Hematopoietic multipotent progenitor cell treated with erythropoietin and hydrocortisone succinate and interleukin-3 and kit ligand, for 17 days (in vitro differentiated cells): ENCODE measurements at places on chromosomes 12 and 14.

DNA sequence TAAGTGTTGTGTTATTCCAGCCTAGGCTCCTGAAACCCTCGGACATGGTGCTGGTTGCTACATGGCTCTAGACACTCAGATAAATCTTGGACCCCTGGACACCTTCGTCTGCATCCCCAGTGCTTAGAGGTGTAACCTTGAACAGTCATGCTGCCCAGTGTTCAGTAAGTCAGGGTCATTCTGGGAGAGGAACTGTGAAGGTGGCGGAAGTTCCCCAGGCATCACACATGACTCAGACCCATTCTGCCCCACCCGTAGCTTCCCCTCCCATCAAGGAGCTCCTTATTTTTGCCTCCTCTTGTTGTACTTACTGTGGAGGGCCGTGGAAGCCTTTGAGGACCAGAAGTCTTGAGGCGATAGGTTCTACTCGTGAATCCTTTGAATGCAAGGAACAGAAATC, 18.1 kb upstream of the SSPN start:
- DNase-seq = no peak

GRCh38 chr14:59305231-59305630, 116.8 kb downstream of the DAAM1 start:
- no peak for DNase-seq

- DNase-seq = no peak
These were observed 66.2 kb downstream of the RNF34 start for GRCh38 chr12:121465921-121466793.

GRCh38 chr12:9883175-9883574, 1.9 kb downstream of the KLRF2 start:
- no peak for DNase-seq

- no peak for DNase-seq
These were observed 10.8 kb downstream of the SMIM41 start for GRCh38 chr12:52090291-52090690.

GRCh38 chr14:101726295-101726953, 35.1 kb upstream of the PPP2R5C start:
- no peak for DNase-seq

GRCh38 chr12:3684449-3685051, 68.4 kb downstream of the CRACR2A start:
- DNase-seq = no peak

GRCh38 chr12:99768758-99769157, 121.2 kb downstream of the GARIN6 start:
- no peak for DNase-seq

DNA sequence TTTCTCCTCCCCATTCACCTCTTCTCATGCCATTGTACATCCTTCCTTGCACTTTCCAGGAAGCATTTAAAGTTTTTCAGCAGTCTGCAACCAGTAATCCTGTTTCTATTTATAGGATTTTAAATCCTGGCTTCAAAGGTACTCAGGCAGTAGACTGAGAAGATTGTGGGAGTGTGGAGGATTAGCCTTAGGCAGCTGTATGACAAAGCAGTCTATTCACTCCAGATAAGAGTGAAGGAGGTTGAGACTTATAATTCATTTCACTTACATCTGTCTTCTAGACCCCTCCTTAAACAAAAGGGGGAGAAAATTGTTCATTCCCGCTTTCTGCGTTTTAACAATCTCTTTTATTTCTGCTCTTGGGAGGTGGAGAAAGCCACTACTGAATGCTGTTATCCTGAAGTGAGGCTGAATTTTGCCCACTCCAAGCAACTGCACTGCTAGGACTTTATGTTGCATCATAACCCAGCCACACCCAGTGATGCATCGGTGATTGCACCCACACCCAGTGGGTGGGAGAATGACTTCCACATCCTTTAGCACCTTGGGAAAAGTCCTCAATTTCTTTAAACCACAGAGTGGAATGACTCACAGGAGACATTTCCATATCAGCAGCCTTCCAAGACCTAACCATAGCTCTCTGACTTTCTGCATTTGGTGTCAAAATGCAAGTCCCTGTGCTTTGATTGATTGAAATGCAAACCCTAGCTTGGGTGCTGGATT, 382.5 kb upstream of the ATP2B1 start:
- peak; percentile 10 for DNase-seq

GRCh38 chr12:71981149-71981548, 42.5 kb downstream of the TPH2 start:
- no peak for DNase-seq

DNA sequence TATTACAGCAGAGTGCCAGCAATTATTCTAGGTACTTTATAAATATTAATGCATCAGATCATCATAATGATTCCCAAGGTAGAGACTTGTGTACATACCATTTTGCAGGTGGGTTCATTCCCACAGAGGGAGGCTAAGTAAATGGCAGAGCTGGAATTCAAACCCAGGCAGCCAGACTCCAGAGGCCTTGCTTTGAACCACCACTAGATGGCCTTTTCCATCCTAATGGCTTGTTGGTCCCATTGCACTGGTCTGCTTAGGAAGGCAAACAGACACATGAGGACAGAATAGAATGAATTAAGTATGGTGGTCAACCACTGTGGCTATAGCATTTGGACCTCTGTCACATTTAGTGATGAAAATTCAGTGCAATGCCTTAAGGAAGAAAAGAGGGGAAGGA, 158.7 kb downstream of the METTL25 start:
- no peak for DNase-seq

GRCh38 chr14:60734465-60735242, at the start of gene MNAT1:
MNAT1 (plus strand) TSS chr14:60734761; CDS start chr14:60734863, 102 bp downstream.
- DNase-seq = peak; percentile 37

GRCh38 chr12:123099560-123100192, 51.2 kb downstream of the PITPNM2 start:
- DNase-seq = no peak

DNA sequence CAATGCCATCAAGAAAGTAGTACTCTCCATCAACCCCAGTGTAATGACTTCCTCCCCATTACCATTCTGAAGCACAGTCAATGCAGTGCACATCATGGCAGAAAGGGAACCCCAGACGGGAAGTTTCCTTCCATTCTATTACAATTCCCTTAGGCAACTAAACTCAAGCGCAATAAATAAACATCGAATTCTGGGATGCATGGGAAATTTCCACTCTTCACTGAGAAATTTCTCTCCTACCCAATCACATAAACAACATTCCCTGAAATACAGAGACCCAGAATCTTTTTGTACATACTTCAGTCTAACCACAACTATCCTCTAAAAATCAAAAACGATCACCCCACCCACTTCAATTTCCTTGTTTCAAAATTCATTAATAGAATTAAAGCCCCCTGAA, 20.0 kb downstream of the SARNP start:
- no peak for DNase-seq

DNA sequence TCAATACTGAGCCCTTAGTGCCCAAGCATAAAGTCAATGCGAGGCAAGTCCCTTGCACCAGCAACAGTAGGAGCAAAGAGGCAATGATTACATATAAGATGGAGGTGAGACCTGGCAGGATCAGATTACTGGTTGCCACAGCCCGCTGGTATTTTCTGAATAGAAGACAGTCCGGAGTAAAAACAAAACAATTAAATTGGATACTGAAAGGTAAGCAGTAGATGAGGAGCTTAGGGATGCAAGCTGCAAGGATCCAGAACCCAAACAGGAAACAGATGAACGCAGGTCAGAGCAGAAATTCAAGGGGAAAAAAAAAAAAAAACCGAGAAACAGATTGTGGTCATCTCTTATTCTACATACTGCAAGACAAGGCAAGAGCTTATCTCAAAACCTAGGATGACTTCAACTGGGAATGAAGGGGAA, 119.6 kb downstream of the MED13L start:
- no peak for DNase-seq

- no peak for DNase-seq
These were observed 58.7 kb downstream of the TBK1 start for GRCh38 chr12:64510667-64511066.

GRCh38 chr12:178829-179109, 35.2 kb downstream of the SLC6A12 start:
- DNase-seq = no peak

GRCh38 chr14:61653507-61653906, 41.8 kb upstream of the HIF1A start:
- no peak for DNase-seq

- DNase-seq = no peak
These were observed 288.8 kb downstream of the TMEM132D start for GRCh38 chr12:129615001-129615400.

- no peak for DNase-seq
These were observed 250.5 kb upstream of the SOX5 start for GRCh38 chr12:24200010-24200409.

- DNase-seq = no peak
These were observed 499.7 kb downstream of the TMTC2 start for GRCh38 chr12:83186419-83186818.

GRCh38 chr12:51687614-51688013, 96.6 kb downstream of the SCN8A start:
- DNase-seq = no peak

- DNase-seq = no peak
These were observed 353.1 kb downstream of the TMEM121 start for GRCh38 chr14:105879503-105879866.

- DNase-seq = no peak
These were observed 3.8 kb downstream of the DHRS2 start for GRCh38 chr14:23639891-23640523.

GRCh38 chr12:70309348-70309747, 56.7 kb upstream of the KCNMB4 start:
- no peak for DNase-seq

- no peak for DNase-seq
These were observed 2.0 kb upstream of the ATN1 start for GRCh38 chr12:6925540-6926279.

DNA sequence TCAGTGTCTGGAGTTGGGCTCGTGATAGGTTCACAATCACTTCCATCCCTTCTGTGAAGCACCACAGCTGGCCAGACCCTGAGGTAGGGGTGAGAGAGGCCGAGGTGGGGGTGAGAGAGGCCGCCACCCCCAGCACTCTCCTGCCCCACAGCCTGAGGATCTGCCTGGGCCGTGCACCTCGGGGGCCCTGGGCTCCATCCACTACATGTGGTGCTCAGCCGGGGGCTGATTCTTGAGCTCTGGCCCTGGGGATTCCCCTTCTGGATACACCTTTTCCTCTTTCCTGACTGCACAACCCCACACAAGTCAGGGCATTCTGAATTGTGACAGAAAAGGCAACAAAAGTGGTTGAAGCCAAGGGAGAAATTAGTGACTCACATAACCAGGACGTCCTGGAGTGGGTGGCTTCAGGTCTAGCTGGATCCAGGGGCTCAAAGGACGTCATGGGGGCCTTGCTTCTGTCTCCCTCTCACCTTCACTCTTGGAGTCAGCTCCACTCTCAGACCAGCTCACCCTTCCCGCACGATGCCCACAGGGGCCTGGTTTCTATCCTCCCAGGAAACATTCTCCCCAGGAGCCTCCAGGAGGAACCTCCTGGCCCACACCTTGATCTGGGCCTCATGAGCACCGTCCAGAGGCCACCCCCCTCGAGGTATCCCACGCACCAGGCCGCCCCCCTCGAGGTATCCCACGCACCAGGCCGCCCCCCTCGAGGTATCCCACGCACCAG, 12.1 kb upstream of the FBRSL1 start:
- no peak for DNase-seq
